ENCODE measurements at places on chromosomes 4 and X. TPM values are rescaled to one million over a fixed set of nuclear protein-coding genes. Genes with fewer than 3 reads are reported as not detected.

RAI2 gene
- under 0.01 TPM for total RNA-seq

SSX3 gene
- total RNA-seq = not detected

SPP1 gene
- 157 TPM for total RNA-seq

RWDD4 gene
- total RNA-seq = 23.3 TPM

AMTN gene
- not detected for total RNA-seq

FAM47A gene
- total RNA-seq = not detected

GLRA3 gene
- total RNA-seq = not detected

ASMT gene
- total RNA-seq = not detected

All from mammary epithelial cell (primary cell).